ENCODE measurements at places on chromosomes 7 and 10.

- DNase-seq: no peak
Observed at GRCh38 chr10:29620112-29620690, 14.6 kb downstream of the SVIL start.

GRCh38 chr7:44539669-44540506, 1.2 kb downstream of the NPC1L1 start:
- DNase-seq: no peak

DNA sequence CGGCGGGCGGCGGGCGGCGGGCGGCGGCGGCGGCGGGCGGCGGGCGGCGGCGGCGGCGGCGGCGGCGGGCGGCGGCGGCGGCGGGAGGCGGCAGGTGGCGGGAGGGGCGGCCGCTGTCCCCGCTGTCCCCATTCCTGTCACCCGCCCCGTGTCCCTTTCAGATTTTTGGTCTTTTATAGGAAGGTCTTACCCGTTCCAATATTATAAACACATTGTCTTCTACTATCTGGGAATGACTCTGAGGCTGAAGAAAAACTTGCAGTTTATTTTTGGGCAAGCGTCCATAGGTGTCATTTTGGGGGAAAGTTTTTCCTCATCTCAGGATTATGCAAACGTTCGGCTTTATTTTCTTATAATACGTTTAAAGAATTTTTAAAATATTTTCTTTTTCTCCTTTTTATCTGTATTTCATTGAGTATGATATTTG, 578 bp downstream of the ZNF713 start:
- DNase-seq: no peak

DNA sequence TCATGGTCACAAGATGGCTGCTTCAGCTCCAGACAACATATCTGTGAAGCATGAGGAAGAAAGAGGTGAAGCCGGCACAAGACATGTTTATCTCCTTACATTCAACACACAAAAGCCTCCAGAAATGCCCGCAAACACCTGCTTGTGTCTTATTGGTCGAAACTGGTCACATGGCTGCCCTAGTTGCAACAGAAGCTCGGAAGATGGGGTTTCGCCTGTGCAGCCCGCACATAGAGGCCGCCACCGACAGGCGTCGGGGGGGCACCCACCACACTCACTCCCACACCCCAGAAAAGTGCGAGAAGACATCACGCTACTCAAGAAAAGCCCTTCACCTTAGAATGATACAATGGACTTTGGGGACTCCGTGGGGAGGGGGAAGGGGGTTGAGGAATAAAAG, 63.0 kb upstream of the MGMT start:
- DNase-seq: no peak

DNA sequence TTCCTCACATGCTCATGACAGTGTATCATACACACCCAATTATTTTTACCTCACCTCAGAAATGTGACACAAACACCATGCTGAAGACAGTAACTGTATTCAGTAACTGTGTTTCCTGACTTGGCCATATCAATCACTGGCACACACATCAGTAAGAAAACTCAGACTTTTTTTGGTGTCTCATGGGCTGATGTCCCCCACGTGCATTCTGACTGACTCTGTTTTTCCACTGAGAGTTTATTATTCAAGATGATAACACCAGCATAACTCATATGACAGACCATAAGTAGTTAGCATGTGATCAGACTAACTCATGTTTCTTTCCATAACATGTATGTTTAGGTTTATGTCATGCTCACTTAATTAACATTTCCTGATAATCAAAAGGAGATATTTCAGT, 124.8 kb downstream of the CD36 start:
- DNase-seq: no peak

All from GM23338 (cell line).